ENCODE measurements at places on chromosomes 2 and 18.

GRCh38 chr18:829432-829831 lies 17.4 kb upstream of the YES1 start:
- no peak for DNase-seq

DNA sequence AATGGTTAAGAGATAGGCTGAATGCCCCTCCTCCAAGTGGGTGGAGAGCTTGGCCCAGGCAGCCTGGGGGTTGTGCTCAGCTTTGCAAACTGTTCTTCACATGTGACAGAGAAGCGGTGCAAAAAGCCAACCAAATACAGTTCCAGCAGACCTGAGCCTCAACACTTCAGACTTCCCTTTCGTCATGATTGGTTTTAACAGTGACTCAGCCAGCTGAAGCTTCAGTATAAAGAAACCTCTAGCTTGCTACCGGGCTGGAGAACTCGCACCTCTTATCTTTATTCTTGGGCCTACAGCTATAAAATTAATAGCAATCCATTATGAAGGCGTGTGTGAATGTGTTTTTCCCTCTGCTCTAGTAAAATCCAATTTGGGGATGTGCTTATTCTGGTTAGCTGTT lies 20.0 kb downstream of the SETBP1 start:
- no peak for DNase-seq

GRCh38 chr18:5297597-5297996 lies 2.1 kb upstream of the ZBTB14 start:
- DNase-seq = no peak

DNA sequence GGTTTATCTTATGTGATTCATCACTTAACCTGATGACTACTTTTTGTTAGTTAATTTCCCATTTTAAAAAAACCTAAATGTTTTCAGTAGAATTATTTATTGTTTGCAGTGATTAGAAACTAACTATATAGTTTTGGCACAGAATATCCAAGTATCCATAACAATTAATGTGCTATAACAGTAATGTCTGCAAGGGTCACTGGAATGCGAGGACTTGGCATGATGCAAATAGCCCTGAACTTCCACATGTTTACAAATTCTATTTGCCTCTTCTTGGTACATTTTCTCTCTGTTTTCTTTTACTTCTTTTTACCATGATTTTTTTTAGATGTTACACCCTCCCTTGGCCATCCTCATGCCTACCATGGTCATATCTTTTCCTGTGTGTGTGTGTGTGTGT lies 49.3 kb upstream of the GALNT3 start:
- DNase-seq = no peak

GRCh38 chr18:44586782-44587524 lies 93.7 kb upstream of the SETBP1 start:
- DNase-seq = no peak

DNA sequence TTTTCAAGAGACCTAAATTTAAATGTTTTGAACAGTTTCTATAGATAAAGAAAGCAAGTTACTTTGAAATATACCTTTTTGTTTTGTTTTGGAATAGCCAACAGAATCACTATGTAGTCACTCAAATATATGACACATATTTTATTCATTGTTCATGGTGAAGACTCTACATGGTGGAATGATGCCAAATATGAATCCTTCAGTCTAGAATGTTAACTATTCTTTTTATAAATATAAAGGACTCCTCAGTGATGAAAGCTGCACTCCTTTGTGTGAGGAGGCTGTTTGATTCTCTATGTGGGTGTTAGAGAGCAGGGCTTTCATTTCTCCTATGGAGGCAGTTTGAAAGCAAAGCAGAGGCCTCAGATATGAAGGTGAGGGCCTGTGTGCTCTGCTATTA lies 396.4 kb upstream of the LRRTM1 start:
- no peak for DNase-seq

GRCh38 chr2:156784020-156784701 lies 348.0 kb downstream of the GPD2 start:
- DNase-seq = no peak

GRCh38 chr2:190786404-190787166 lies 94.0 kb upstream of the GLS start:
- DNase-seq = no peak

- no peak for DNase-seq
Observed at GRCh38 chr18:41939326-41939725, 15.7 kb upstream of the PIK3C3 start.

DNA sequence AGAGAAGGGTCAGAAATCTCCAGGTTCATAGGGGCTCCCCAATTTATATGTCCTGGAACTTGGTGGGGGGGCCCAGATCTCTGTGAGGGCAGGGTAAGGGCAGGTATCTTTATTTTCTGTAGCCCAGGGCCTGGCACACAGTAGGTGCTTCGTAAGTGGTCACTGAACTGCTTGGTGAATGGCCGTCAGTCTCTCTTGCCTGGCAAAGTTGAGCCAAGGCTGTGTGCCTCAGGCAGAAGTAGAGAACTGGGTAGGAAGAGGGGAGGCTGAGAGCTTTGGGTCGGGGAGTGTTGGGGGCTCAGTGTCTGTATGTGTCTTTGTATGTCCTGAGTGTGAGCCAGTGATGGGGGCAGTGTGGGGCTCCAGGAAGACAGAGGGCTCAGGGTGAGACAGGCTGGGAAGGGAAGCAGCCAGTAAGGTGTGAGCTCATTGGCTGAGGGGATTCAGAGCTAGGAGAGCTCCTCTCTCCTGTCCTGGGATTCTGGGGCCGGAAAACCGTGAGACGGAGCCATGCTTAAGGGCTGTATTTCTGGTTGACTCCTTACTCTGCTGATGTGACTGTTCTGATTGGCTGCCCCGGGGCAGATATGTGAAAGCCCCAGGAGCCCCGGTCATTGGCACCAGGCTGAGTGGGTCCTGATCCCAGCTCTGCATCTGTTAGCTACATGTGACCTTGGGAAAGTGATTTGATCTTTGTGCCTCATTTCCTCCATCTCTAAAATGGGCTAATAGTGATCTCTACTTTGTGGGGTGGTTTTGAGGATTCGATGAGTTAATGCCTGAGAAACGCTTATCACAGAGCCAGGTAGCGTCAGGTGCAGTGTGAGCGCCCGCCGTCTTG lies 30.3 kb downstream of the STEAP3 start:
- DNase-seq = no peak

DNA sequence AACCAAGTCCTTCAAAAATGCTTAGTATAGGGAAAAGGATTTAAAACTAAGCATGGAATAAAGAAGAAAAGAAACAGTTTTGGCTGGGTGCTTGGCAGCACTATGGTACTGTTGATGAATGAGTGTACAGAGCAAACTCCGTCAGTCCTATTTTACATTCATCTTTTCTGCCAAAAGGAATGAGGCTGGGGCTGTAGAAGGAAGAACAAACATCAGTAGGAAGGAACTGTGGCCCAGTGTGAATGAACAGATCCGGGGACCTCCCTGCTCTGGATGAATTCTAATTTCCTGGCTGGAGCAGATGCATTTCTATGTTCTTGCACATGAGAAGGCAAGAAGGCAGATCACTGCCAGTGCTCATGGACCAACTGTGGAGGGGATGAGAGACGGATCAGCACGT lies 474.0 kb upstream of the MEIS1 start:
- DNase-seq = no peak

- no peak for DNase-seq
Observed at GRCh38 chr18:42258301-42258965, 303.4 kb downstream of the PIK3C3 start.

DNA sequence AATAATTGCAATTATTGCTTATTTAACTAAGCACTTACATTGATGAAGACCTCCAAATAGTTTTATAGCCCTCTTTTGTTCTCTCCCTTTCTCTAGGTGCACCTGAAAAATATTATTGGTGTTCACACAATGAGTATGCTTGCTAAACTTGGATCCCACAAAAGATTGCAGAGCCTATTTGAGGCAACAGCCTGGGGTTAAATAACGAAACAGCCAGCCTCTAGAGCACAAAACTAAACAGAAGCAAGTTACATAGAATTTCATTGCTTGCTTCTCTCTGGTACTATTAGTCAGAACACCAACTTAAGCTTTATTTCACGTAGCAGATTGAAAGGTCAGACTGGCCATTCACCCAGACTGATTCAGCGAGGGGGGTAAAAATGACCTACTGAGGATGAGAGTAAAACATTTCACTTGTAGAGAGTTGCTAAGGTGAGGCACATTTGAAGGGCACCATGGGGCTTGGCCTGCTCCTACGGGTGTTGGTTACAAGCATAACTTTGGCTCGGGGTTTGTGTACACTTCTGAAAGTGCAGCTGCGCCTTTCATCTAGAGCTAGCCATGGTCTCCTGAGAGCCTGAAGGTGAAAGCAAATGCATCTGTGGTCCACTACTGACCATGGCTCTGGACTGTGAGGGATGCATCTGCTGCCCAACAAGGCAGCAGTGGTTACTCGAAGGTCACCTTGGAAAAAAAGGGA lies 225.1 kb upstream of the LRRTM1 start:
- no peak for DNase-seq

GRCh38 chr18:27750014-27750413 lies 426.9 kb downstream of the CDH2 start:
- DNase-seq = no peak

GRCh38 chr2:197293252-197294007 lies 17.1 kb downstream of the ANKRD44 start:
- no peak for DNase-seq

DNA sequence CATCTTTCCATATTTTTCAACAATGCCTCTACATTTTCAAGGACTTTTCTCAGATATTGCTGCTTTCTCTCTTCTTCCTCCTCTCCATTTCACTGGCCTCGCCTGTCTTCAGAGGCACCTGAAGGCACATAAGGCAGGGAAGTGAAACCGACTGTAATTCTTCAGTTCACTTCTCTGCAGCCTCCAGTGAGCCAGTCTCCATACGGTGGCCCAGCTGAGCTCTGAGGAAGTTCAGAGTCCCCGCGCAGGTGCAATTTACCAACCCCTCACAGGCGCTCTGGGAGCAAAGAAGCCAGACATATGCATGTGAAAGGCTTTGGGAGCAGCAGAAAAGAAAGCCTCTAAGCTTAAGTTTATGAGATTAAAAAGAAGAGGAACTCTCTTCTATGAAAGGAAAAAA lies 12.4 kb downstream of the KLHL14 start:
- no peak for DNase-seq

- DNase-seq = no peak
Observed at GRCh38 chr2:230564805-230565779, 147.6 kb upstream of the CAB39 start.

GRCh38 chr2:19331450-19331849 lies 27.0 kb downstream of the OSR1 start:
- no peak for DNase-seq

GRCh38 chr2:12051831-12052230 lies 305.4 kb downstream of the LPIN1 start:
- no peak for DNase-seq

GRCh38 chr2:233353769-233354499 lies at the start of gene DGKD:
Gene DGKD (plus strand): TSS chr2:233354494. CDS start chr2:233354519, 25 bp downstream.
- DNase-seq = no peak

DNA sequence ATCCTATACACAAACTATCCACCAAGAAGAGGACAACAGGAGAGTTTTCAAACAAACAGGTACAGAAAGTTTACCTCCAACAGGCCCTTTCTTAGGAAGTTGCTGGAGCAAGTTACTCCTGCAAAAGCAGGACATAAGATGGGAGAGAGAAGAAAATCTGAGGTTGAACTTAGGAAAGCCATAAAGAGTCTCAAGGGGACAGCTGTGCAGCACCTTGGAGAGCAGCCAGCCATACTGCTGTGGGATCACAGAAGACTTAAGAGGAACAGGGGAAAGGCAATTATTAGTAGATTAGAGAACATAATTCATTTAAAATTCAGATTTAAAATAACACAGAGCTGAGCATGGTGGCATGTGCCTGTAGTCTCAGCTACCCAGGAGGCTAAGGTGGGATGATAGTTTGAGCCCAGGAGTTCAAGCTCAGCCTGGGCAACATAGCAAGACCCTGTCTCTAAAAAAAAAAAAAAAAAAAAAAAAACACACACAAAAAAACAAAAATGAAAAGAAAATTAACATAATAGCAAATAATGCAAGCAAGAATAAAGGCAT lies 148.1 kb upstream of the SIX3 start:
- no peak for DNase-seq

GRCh38 chr2:212227755-212228154 lies 310.8 kb downstream of the ERBB4 start:
- no peak for DNase-seq

- DNase-seq = no peak
Observed at GRCh38 chr2:191740016-191740419, 62.1 kb downstream of the NABP1 start.

- no peak for DNase-seq
Observed at GRCh38 chr2:217337771-217338170, 477.9 kb upstream of the TNP1 start.

- no peak for DNase-seq
Observed at GRCh38 chr2:228762565-228762964, 508.5 kb downstream of the PID1 start.

GRCh38 chr2:119606674-119607073 lies 62.4 kb downstream of the CFAP221 start:
- DNase-seq = no peak

DNA sequence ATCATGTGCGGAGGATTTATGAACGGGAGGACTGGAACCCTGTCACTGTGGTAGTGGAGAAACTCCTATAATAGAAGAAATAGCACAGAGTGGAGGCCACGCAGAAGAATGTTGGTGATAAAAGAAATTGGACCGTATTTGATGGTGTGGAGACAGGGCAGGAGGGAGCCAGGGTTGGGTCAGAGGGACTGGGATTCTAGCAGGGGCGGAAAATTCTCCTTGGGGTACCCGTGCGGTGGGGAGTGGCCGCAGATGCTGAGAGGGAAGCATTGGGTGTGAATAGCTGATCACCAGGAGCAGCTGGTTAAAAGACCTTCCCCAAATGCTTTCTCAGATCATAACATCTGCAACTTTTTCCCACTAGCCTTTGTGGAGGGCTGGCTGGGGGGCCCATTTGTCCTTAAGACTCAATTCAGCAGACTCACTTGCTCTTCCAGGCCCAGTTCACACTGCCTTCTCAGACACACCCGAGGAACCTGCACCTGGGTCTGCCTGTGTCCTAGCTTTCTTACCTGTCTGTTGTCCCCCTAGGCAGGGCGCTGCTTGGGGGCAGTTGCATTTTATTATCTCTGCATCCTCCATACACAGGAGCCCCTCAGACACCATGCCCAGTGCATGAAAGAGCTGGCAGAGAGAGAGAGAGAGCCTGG lies 7.1 kb downstream of the SH3BP4 start:
- DNase-seq = no peak

DNA sequence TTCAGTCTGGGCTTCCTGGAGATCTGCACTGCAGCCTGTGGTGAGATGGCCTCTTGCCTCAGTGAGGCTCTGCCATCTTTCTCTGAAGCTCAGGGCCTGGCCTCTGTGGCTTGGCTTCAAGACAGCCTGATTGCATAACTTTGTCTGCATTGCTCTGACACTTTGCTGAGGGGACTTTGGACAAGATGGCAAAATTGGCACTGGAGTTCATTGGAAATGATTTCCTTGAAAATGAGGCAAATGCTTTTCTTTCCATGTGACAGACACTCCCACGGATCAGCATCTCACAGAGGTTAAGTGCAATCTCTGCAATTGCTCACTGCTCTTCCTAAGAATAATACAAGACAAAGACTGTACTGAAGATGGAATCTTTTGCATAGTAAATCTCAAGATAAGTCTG lies 166.8 kb downstream of the KCNS3 start:
- DNase-seq = no peak

GRCh38 chr18:79374408-79375171 lies 21.1 kb upstream of the NFATC1 start:
- DNase-seq = no peak

Measured in cortex of kidney (tissue), 1 donor.